ENCODE measurements at places on chromosomes 12 and 14. TPM values are rescaled to one million over a fixed set of nuclear protein-coding genes. Genes with fewer than 3 reads are reported as not detected.

PRIM1 gene
- 22.5 TPM for total RNA-seq

ABHD4 gene
- total RNA-seq: 49.5 TPM

OTUB2 gene
- 2.7 TPM for total RNA-seq

KRT74 gene
- not detected for total RNA-seq

GPRC5D gene
- not detected for total RNA-seq

LGR5 gene
- not detected for total RNA-seq

FAM186B gene
- total RNA-seq: 0.11 TPM

ATP2B1 gene
- 63.5 TPM for total RNA-seq

HPD gene
- total RNA-seq: 2.0 TPM

SRSF9 gene
- 215 TPM for total RNA-seq

SERPINA9 gene
- not detected for total RNA-seq

PUS1 gene
- total RNA-seq: 48.3 TPM

TRIM9 gene
- total RNA-seq: 12.2 TPM

MAP3K9 gene
- total RNA-seq: 5.6 TPM

Data from A549 treated with AZD2906 at 1 μM for 4 hours (cell line).